ENCODE measurements at places on chromosomes 1 and 21. TPM values are rescaled to one million over a fixed set of nuclear protein-coding genes. Genes with fewer than 3 reads are reported as not detected.

GRCh38 chr1:51165540-51165939 is 63.5 kb downstream of the C1orf185 start:
- no peak for DNase-seq

OPTC gene
- total RNA-seq, result not detected

DNA sequence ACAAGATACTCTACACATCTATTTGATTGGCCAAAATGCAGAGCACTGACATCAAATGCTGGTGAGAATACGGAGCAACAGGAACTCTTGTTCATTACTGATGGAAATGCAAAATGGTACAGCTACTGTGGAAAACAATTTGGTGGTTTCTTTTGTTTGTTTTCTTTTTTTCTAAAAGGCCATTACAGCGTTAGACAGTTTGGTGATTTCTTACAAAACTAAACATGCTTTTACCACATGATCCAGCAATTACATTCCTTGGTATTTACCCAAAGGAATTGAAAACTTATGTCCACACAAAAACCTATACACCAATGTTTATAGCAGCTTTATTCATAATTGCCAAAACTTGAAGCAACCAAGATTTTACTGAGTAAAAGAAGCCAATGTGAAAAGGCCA is 66.4 kb upstream of the FBXO28 start:
- peak; percentile 56 for DNase-seq

DNA sequence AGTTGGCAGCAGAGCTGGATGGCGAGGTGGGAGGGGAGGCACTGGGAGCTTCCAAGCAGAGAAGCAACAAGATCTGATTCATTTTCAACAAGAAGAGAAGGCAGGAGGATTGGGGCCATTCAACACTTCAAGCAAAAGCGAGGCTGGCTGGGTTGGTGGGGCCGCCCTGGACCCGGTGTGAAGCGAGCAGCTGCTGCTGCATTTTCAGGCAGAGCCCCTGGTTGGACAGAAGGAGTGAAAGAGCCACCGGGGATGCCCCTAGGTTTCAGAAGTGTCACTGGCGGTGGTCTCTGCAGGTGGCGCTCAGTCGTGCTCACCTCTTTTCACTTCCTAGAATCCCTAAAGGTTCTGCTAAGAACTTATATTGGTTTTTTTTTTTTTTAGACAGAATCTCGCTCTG is 18.0 kb downstream of the SLC2A7 start:
- no peak for DNase-seq

NR5A2 gene
- 0.06 TPM for total RNA-seq

- DNase-seq, result peak; percentile 98
Measured at GRCh38 chr21:38787461-38788274, 18.1 kb upstream of the ETS2 start.

GRCh38 chr1:209885403-209886218 is 52.4 kb upstream of the SYT14 start:
- DNase-seq, result peak; percentile 31

CRP gene
- not detected for total RNA-seq

DNA sequence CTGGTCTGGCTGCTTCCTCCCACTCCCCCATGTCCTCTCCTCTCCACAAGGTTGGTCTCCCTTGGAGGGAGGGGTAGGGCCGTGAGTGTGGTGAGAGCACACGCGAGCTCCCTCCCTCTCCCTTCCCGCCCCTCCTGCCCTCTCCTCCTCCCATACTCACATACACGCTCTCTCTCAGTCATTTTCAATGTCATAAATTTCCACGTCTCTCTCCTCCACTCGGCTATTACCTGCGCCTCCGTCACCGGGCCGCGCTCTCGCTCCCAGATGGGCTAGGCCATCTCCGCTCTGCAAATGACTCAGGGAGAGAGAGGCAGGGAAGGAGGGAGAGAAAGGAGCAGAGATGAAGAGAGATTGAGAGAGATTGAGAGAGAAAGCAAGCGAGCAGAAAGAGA is 36.7 kb upstream of the DMBX1 start:
- no peak for DNase-seq

KPRP gene
- total RNA-seq, result not detected

GRCh38 chr1:215192306-215192705 is 109.8 kb downstream of the KCNK2 start:
- DNase-seq, result peak; percentile 79

KCNA2 gene
- total RNA-seq, result 0.52 TPM

GRCh38 chr1:71641903-71642302 is 561.1 kb upstream of the ZRANB2 start:
- DNase-seq, result no peak

PRR9 gene
- total RNA-seq, result not detected

DNA sequence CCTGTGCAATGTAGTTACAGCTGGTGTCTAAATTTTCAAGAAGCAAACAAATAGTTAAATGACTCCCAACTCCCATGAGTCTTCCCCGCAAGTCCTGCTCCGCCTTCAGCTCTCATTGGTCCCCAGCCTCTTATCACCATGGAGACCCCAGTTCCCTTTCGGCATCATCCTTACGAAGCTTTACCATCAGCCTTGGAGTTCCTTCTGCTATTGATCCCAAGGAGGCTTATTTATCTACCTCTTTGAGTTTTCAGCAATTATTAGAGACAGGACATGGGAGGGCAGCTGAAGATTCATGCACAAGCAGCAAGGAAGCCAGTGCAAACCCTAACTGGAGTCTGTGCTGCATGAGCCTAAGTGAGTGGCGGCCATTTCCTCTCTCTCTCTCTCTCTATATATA is 12.3 kb downstream of the KCNA2 start:
- no peak for DNase-seq

CD101 gene
- 0.12 TPM for total RNA-seq

DNA sequence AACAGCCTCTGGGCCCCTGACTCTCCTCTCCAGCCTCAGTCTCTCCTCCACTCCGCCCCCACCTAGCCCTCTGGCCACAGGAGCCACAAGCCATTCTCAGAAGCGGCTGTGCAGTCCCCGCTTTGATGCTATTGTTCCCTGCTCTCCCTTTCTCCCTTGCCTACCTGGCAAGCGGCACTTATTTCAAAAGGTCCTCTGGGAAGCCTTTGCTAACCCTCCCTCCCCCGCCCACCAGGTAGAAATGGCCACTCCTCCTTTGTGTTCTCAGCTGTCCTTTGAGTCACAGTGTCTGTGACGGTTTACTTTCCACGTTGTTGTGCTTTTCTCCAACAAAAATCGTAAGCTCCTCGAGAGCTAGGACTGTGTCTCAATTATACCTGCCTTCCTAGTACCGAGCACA is 338.4 kb upstream of the PROX1 start:
- DNase-seq, result no peak

- DNase-seq, result no peak
Measured at GRCh38 chr21:46243325-46243724, 14.8 kb upstream of the LSS start.

KCNE2 gene
- total RNA-seq, result not detected

DNA sequence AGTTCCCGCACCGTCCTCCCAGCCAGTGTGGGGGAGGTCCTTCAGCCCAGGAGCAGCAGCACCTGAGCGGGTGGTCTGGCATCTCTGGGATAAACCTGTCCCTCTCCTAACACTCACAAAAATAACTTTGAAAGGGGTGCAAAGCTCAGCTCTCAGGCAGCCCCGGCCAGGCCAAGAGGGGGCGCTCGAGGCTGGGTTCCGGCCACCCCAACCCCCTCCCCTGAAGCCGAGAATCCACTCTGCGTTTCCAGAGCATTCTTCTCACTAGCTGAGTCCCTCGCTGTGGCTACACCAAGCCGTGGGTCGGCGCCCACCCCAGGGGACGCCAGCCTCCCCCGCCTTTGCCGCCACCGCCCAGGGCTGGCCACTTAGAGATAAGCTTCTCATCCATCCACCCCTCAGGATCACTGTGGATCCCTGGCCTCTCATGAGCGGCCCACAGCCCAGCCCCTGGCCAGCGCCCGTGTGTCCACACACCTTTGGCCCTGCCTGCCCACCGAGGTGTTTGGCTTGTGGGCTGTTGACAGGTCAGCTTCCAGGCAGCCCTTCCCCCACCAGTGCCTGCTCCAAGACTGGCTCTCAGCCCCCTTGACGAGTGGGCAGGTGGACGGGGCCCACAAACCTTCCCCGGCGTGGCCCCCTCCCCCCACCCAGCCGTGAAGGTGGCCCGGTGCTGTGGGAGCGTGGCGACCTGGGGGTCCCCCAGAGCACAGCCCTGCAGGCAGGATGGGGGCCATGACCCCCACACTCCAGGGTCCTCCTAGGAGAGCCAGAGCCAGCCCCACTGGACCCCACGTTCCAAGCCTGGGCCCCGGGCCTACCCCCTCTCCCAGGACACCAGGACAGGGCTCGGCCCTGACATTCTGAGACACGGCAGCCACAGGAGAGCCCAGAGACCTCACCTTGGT is 1.9 kb downstream of the FTCD start:
- no peak for DNase-seq

TCEA3 gene
- total RNA-seq, result 0.72 TPM

RXRG gene
- not detected for total RNA-seq

GRCh38 chr1:14366091-14367018 is 232.1 kb upstream of the KAZN start:
- DNase-seq, result peak; percentile 37

- DNase-seq, result no peak
Measured at GRCh38 chr1:182249201-182249676, 142.4 kb downstream of the GLUL start.

LDLRAD1 gene
- total RNA-seq, result not detected

CD46 gene
- total RNA-seq, result 55.6 TPM

DNA sequence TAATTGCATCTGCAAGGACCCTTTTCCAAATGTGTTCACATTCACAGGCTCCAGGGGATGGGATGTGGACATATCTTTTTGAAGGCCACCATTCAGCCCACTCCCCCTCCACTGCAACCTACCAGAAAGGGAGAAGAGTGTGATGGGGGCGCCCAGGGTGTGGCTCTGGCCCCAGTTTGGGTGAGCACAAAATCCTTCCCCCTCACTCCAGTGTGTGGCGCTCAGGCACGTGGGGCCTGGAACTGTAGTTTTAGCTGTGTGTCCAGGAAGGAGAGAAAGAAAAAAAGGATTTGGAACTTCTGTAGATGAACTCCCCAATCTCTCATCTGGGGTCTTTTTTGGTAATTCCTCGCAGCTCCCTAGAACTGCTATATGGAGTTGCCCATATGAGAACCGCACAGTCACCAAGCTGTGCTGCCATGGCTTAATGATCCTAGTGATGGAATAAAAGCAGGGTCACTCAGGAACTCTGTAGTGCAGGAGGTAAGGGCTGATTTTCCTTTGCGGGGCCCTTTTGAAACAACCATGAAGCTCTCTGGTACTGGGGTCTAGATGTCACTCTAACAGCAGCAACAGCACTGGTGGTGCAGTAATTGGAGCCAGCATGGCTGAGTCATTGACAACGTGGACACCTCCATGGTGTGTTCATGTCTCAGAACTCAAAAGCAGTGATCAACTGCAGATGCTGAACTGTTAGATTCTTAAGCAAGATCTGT is 17.0 kb downstream of the AGT start:
- DNase-seq, result no peak

ABL2 gene
- 12.8 TPM for total RNA-seq

GRCh38 chr1:212601524-212601923 is 7.0 kb upstream of the ATF3 start:
- DNase-seq, result no peak

GRCh38 chr1:198187973-198188588 is 31.3 kb downstream of the NEK7 start:
- DNase-seq, result no peak

- no peak for DNase-seq
Measured at GRCh38 chr1:58864654-58865053, 80.8 kb upstream of the JUN start.

DNA sequence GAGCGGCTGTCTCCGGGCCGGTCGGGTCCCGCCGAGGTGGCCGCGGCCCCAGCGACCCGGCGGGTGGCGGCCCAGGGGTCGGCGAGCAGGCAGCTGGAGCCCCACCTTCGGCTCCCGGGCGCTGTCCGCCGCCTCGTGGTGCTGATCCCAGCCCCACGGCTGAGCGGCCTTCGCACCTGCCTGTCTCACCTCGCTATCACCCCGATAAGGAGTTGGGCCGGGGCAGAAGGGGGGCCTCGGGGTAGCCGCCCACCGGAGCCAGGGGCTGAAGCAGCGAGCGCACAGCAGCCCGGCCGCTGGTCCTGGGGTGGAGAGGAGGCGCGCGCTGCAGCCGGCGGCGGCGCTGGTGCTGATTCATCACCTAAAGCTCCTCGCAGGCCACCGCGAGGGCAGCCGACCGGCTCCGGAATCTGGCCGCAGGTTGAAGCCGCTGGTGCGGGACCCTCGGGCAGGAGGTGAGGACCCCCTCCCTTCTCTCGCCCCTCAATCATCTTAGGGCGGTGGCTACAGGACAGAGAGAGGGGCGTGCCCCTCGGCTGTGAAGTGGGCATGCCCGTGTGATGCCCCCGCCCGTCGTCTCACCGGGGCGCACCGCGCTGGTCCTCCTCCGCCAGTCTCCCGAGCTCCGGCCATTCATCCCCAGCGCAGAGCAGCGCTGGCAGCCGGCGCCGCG is 575 bp downstream of the TRIM67 start:
- DNase-seq, result no peak

MYOG gene
- not detected for total RNA-seq

DNA sequence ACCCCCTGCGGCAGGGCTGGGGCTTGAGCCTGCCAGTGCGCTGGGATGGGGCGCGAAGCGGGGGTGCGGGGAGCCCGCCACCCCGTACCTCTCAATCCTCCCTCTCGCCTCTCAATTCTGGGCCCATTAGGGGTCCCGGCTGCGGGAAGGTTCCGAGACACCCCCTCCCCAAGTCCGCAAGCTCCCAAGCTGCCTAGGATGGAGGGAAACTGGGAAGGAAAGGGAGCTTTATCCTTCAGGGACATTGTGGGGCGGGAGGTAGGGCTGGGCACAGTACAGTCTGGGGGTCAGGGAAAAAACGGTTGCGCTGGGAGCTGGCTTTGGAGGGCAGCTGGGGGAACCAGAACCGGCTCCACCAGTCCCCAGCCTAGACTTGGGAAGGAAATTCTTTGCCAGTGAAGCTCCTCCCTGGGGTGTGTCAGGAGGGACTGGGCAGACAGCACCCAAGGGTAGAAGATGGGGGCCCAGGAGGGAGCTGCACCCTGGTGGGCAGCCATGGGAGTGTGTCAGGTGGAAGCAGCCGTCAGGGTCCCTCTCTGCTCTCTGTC is 904 bp downstream of the GJB3 start:
- no peak for DNase-seq

GUCA2B gene
- not detected for total RNA-seq

DNA sequence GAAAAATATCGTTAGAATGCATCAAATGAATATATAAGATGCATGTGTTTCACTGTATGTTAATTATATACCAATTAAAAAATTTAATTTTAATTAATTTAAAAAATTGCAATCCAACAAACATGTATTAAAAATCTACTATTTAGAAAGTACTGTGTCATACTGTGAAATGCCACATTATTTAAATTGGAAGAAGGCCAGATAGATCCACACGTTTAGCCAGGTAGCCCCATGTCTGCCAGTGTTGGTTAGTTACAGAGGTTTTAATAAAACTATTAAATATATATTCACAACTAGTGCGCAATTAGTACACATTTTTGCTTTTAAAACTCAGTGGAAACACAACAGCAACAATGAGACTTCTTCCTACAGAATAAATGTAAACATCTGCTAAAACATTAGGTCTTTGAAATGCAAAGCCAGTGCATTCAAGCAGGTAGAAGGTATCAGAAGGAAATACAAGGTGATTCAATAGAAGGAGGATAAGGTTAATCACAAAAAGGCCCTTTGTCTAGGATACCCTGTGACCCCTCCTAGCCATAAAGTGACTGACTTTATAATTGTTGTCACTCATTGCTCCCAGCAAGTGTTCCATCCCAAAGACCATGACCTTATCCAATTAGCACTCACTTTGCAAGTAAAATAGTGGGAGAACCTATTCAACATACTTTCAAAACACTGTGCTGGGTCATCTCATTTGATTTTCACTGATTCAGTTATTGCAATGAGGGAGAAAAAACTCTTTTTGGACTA is 211.5 kb downstream of the TTLL7 start:
- no peak for DNase-seq

GRCh38 chr1:179153217-179153616 is 71.3 kb downstream of the TOR3A start:
- DNase-seq, result no peak

GRCh38 chr1:186220067-186220466 is 155.0 kb downstream of the TPR start:
- DNase-seq, result no peak

Data from H4 (cell line).